Dermis microvascular lymphatic vessel endothelial cell (primary cell): ENCODE measurements at places on chromosomes 3 and 15.

DNA sequence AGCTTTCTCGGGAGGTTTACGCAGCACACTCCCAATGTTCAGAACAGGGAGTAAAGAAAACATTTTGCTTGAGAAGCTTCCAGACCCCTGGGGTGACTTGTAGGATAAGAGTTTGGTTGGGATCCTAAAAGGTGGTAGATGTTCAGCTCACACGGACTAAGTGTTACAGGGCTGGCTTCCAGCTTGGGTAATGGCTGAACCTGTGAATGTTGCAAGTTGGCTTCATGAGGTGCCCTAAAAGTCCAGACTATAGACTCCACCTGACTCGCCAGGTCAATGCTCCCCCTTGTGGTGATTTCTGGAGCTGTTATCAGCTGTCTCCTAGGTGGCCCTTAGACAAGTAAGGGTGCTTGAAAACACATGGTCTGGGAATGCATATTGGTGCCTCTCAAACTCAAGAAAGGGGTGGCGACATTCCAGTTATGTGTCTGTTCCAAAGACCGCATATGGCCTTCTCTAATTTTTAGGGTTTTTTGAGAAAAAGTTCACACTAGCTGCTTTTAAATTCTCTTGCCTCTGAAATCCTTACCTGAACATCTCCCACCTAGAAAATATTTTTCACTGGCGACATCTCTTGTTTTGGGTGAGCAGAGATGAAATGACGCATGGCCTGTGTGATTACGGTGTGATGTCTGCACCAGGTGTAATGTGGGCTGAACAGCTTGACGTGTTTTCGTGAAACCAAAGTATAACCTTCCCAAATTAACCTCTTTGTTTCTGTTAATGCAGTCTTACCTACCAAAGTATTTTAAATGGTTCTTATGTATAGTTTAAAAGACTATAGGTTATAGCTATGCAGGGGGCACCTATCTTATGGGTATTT is 175.7 kb upstream of the KBTBD8 start:
- DNase-seq: peak; percentile 65

DNA sequence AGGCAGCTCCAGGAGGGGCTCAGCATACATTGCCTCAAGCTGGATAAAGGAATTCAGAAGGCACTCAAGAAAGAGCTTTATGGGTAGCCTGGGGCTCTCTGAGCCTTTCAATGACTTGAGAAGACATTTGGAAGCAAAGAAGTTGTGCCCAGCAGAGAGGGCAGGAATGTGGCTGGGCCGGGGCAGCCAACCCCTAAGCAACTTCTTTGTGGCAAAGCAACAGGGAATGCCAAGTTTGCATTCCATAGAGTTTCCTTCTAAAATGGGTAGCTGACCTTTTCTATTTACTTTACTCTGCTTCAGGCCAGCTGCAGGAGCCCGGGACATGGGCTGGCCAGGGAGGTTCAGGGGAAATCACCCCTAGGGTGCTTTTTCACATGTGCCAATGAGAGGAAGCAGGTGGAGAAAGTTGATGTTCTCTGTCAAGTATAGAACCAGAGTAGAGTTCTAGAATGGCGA is 45.6 kb downstream of the CCDC12 start:
- DNase-seq: peak; percentile 33

- no peak for DNase-seq
Measured at GRCh38 chr3:184299488-184300377, 692 bp downstream of the PSMD2 start.

DNA sequence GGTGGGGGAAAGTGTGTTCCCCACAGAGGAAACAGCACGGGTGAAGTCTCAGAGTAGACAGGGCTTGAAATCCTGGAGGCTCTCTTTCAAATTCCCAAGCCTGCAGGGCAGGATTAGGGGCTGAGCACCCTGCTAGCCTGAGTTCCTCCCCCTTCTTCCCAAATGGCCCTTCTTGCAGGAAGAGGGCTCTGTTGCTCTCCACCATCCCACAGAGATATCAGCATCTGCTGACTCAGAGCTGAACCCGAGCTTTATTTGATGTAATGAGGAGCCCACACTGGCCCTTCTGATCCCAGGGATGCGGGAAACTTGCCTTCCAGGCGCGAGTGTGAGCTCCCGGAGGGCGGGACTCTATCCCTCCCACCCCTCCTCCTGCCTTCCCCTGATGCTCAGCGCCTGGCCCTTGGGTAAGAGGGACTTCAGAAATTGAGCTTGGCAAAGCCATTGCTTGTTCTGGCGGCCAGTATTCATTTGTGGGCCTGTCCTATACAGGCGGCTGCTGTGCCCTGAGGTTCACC is 1.4 kb upstream of the STRA6 start:
- DNase-seq: no peak

- no peak for DNase-seq
Measured at GRCh38 chr3:132241776-132242514, 75.3 kb upstream of the ACP3 start.

- no peak for DNase-seq
Measured at GRCh38 chr15:37929238-37929637, 5.2 kb upstream of the TMCO5A start.

DNA sequence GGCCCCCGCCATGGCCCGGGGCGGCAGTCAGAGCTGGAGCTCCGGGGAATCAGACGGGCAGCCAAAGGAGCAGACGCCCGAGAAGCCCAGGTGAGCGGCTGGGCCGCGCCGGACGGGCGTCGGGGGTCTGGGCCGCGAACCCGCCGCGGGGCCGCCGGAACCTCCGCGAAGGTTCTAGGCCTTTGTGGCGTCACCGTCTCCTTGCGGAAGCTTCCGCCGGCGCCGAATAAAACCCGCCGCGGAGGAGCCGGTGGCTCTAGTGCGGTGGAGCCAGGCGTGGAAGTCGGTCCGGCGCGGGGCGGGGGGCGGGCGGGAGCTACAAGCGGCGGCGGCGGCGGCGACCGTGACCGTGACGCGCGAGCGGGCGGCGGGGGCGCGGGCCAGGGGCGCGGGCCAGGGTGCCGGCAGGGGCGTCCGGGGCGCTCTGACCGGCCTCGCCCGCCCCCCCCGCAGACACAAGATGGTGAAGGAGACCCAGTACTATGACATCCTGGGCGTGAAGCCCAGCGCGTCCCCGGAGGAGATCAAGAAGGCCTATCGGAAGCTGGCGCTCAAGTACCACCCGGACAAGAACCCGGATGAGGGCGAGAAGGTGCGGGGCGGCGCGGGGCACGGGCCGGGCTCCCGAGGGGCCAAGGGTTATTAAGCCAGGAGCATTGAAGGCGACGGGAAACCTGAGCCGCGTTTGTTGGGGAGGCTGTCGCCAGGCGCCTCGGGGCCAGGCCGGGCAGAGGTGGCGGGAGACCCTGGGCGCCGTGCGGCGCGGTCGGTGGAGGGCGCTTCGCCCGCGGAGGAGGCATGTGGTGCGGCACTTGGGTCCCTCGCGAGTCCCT is at the start of gene DNAJA4:
Gene DNAJA4 (plus strand): TSS at position 259 of the 833 bp plus-strand sequence. CDS start 202 bp downstream, at position 461.
- no peak for DNase-seq

DNA sequence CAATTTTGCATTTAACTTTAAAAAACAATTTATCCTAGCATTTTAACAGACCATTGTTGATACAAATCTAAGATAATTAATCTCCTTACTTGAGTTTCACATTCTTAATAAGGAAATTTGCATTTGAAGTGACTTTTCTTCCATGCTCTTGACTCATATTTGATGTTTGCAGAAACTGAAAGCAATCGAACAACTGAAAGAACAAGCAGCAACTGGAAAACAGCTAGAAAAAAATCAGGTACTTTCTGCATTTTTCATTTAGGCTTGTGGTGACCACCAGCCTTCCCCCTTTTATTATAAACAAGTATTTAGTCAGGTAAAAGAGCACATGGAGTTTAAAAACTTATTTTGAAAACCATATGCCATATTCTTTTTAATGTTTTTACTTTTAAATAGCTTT is 20.1 kb upstream of the SELENOT start:
- no peak for DNase-seq

DNA sequence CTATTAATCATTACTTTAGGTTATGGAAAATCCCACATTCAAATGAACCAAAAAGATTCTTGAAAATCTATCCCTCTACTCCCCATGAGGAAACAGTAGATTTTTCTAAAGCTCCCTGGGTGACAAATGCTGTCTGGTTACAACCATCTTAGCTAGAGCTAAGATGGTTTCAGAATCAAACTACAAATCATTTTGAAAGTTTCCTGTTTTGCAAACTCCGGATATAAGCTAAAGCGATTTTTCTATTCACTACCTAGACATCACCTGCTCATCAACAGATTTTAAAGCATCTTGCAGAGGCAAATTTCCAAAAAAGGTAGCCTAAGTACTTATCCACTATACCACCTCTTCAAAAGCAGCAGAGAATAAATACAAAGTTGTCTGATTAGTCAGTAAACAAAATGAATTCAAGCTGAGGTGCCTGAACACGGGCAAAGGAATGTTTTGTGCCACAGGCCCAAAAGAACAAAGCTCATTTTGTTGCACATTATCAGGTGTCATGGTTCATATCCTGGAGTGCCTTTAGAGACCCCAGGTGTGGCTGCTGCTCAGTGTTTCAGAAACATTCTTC is 204.9 kb downstream of the TNIK start:
- DNase-seq: no peak

DNA sequence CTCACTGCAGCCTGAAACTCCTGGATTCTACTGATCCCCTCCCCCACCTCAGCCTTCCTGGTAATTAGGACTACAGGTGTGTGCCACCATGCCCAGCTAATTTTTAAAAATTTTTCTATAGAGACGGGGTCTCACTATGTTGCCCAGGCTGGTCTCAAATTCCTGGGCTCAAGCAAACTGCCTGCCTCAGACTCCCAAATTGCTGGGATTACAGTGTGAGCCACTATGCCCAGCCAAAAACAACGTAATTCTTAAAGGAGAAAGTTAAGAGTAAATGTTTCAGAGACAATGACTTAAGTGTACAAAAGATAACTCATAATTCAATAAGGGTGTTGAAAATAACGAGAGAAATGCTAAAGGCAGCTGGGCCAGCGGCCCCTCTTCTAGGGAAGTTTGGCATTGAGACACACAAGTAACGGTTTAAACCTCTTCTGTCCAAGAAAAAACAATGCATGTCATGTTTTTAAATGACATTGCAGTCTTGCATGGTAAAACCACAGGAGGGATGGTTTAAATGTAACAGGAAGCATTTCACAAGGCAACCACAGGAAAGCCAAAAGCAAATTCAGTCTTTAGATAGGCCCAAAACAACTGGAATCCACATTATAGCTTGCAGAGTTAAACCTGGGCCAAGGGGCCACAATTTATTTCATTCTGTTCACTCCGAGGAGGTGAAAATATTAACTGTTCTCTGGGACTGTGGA is 5.1 kb downstream of the PROK2 start:
- DNase-seq: no peak

- DNase-seq: no peak
Measured at GRCh38 chr3:94374439-94375161, 311.7 kb downstream of the NSUN3 start.

GRCh38 chr3:129835198-129835597 is 58.3 kb downstream of the TMCC1 start:
- no peak for DNase-seq

GRCh38 chr3:125322166-125322565 is 53.0 kb downstream of the ZNF148 start:
- DNase-seq: no peak

DNA sequence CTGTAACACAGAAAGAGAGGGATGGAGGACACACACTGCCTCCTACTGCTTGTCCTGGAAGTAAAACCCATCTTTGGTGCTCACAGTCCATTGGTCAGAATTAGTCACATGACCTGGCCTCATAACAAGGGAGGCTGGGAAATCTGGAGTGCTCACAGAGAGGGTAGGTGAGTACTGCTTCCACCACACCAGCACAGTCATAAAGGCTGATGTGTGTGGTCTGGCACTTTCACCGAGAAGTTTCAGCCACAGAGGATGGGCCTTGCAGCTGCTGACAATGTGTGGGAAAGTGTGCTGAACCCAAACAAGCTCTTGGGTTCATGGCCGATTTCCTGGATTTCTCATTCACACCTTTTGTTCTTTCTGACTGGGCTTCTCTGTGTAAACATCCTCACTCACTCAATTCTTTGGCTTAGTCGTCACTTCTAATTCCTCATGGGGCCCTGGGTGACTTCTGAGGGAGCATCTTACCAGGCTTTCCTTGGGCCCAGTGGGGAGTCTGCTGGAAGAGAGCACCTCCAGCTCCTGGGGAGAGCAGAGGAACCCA is 100.7 kb downstream of the ASB7 start:
- DNase-seq: peak; percentile 98

GRCh38 chr15:70806992-70807712 is 43.8 kb upstream of the UACA start:
- DNase-seq: peak; percentile 86

DNA sequence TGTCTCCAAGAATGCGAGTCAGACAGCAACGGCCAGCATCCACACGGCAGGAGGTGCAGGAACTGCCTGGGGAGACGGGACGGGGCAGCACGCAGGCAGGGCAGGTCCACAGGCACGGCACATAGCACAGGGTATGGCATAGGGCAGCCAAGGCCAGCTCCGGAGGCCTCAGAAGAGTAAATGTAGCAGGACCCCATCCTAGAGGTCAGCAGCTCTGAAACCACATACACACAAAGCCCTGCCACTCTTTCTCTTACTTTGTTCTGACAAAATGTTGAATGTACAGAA is 26.9 kb downstream of the ZXDC start:
- DNase-seq: no peak

DNA sequence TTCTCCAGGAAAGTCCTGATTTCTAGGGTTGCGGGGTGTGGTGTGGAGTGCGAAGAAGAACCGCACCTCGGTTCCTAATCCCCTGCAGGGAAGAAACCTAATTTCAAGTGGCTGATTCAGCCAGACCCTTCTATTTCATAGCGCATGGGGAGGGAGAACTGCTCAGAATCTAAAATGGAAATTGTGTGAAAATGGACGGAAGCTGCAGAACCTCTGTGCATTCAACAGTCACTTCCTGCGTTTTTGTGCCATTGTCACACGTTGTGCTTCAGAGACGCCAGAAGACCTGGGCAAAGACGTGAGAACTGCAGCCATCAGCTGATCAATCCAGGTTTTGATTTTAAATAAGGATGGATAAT is 1.2 kb downstream of the SIDT1 start:
- no peak for DNase-seq

GRCh38 chr3:142981108-142981507 is 17.6 kb upstream of the PAQR9 start:
- DNase-seq: no peak

GRCh38 chr3:43018246-43018645 is 39.1 kb downstream of the GASK1A start:
- no peak for DNase-seq

GRCh38 chr3:23172059-23172458 is 31.1 kb upstream of the UBE2E2 start:
- no peak for DNase-seq
